ENCODE measurements at places on chromosomes 13 and 19.

DNA sequence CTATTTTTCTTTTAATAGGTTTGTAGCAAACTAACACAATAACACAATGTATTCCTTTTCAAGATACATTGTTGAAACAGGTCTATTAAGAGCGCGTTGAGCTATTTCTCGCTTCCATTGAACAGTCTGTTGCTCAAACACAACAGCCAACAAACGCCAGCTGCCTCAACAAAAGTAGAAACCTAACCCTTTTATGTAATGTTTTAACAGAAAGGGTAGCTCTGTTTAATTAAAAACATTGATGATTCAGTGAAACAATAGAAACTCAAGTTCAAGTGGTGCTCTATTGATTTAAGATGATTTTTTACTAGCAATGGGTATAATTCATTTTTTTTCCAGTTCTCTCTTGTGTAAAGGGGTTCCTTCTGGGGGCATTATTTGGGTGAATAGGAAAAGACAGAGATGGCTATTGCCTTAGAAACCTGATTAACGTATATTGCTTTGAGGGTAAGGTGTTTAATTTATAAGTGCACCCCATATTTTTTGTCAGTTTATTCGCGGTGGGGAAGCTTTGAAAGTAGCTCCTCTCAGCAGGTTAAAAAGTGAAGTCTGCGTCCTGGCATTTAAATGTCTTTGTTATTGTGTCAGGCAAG, 14.9 kb downstream of the ZIC2 start:
- DNase-seq, result no peak

- DNase-seq, result no peak
These were observed 743.8 kb upstream of the SLC10A2 start for GRCh38 chr13:103810026-103810425.

DNA sequence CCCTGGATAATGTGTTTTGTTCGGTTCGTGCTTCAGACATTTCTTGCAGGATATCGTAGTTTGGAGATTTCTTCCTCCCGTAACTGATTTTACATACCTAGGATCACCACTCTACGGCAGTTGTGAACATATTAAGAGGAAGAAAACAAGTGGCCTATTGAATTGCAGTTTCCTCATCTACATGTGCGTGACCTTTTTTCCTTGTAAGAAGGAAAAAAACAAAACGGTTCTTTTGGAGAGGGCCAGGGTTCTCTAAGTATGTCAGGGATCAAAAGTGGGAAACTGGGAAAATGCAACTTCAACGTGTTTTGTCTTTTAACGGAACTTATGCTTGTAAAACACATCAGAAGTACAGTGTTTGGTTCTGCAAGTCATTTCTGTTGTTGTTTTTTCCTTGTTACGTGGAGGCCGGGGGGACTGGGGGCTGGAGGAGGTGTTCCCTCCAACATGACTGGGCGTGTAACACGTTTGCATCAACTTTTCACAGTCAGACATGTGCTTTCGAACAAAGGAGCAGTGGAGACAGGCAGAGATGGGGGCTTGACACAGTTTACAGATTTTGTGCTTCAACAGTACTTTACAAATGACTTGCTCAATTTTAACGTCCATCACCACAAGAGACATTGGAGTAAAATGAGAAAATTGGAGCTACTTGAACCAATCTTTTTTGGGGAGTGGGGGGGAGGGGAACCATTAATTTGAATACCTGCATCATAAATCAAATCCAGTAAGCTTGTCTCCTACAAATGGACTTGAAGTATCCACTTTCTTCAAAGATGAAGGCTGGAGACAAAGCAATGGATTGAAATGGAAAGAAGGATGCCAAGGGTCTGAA, 3.8 kb downstream of the ZC3H4 start:
- no peak for DNase-seq

- no peak for DNase-seq
These were observed 22.1 kb downstream of the UPF1 start for GRCh38 chr19:18853755-18854427.

DNA sequence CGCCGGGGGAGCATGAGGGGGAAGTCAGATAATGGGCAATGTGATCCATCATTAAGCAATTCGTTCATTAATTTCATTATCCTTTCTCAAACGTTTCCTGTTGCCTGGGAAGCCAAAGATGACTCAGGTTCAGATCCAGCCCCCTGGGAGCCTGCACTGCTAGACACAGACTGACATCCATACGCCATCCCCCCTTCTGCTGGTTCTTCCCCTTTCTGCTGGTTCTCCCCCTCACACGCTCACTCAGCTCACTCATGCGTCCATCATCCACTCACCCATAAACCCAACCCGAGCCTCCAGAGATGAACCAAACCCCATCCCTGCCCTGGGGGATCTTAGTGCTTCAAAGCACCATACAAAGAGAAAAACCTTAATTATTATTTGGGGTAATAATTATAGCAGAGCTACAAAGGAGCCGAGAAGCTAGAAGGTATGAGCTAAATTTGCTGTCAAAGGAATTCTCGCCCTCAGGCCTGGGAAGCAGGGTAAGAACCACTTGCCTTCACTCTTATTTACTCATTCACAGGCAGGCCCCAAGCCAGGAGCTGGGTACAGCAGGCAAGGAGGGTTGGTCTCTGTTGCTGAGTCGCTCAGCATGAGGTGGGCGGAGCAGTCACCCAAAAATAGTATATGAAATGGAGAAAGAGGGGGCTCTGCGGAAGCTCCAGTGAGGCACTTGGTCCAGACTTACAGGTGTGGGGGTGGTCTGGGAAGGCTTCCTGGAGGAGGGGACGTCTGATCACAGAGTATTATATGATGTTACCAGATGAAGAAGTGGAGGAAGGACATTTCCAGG, 7.0 kb upstream of the ZNF444 start:
- DNase-seq, result no peak

DNA sequence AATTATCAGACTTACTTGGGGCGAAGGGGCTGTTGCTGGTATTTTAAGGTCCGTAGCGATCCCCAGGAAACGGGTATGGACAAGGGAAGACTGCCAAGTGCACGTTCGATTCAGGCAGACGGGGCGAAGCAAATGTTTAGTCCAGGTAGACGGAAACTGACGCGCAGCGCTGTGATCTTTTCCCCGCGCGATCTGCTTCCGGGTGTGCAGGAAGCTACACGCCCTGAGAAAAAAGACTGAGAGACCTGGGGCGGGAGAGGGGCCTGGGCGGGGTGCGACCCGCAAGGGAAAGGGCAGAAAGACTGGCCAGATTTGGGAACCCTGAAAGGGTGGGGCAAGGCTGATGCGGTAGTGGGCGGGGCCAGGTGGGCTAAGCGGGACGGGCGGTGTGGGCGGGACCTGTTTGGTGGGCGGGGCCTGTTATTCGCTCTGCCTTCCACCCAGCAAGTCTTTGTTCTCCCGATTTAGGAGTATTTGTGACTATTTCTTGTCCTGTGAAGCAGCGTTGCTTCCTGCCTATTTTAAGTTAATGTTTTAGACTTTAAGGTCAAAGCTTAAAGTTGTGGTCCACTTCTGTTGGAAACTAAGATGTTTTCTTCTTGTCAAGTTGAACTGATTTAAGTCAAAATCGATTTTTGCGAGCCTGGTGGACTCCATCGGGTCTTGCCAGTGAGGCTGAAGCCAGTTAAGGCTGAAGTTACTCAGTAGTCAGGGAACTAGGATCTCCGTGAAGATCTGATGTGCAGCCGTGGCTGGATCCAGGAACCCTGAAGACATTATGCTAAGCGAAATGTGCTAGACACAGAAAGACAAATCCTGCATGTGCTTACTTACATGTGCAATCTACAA, at the start of gene ZNF836:
TSS of gene ZNF836 (minus strand) at position 301 of the 849 bp plus-strand sequence. CDS start 3,549 bp downstream, outside the sequence.
- DNase-seq, result peak; percentile 66
